Activated CD4-positive, alpha-beta T cell treated with anti-CD3 and anti-CD28 coated beads for 1 hour (primary cell): ENCODE measurements at places on chromosomes 7 and 10.

- DNase-seq: no peak
These were observed 3.6 kb downstream of the ZNF488 start for GRCh38 chr10:47380341-47381102.

- no peak for DNase-seq
These were observed 43.0 kb upstream of the DLX6 start for GRCh38 chr7:96962221-96962885.

DNA sequence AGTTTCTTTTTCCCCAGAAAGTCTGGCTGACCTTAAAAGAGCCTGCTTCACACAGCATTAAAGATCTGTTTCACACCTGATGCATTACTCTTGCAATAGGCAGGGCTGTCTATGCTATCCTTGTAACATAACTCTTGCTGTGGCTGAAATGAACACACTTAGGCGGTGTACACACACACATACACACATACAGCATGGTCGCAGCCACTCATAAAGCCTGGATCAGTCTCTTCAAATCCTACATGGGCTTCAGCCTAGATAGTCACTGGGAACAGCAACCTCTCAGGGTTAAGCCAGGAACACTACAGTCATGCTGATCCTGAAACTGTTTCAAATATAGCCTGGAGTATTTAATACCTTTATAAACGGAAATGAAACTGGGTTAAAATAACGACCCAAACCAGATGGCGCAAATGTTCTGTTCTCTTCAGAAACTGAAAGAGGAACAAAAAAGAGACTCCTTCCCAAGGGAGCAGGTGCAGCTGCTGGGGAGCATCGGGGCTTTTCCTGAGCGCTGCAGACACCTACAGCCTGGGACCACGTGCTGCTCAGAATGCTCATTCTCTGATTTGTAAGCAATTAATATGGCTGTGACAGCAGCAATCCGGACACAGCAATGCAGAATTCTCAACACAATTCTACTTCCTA lies 61.0 kb upstream of the SFMBT2 start:
- no peak for DNase-seq

DNA sequence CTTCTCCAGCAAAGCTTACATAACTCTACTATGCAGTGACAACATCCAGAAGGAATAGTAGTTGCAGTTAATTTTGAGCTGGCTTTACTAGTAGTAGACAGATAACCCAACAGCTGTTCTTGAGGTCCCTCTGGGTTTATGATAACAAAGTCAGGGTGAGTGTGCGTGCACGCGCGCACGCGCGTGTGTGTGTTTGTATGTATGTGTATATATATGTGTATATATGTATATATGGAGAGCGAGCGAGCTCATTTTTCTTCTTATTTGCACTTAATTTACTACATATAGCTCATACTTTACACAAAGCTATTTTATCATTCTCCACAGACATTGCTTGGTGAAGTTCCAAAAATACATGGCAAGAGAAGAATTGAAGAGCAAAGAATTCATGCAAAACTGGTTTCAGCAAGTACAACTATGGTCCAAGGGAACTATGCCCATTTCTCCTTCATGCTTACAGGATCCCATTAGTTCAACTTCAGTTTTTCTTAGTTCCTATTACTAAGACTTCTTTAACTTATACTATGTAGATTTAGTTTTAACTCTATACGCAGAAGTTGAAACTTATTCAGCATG lies 105.9 kb upstream of the TMEM168 start:
- DNase-seq: no peak

GRCh38 chr10:14180911-14181566 lies 149.7 kb downstream of the FRMD4A start:
- no peak for DNase-seq

DNA sequence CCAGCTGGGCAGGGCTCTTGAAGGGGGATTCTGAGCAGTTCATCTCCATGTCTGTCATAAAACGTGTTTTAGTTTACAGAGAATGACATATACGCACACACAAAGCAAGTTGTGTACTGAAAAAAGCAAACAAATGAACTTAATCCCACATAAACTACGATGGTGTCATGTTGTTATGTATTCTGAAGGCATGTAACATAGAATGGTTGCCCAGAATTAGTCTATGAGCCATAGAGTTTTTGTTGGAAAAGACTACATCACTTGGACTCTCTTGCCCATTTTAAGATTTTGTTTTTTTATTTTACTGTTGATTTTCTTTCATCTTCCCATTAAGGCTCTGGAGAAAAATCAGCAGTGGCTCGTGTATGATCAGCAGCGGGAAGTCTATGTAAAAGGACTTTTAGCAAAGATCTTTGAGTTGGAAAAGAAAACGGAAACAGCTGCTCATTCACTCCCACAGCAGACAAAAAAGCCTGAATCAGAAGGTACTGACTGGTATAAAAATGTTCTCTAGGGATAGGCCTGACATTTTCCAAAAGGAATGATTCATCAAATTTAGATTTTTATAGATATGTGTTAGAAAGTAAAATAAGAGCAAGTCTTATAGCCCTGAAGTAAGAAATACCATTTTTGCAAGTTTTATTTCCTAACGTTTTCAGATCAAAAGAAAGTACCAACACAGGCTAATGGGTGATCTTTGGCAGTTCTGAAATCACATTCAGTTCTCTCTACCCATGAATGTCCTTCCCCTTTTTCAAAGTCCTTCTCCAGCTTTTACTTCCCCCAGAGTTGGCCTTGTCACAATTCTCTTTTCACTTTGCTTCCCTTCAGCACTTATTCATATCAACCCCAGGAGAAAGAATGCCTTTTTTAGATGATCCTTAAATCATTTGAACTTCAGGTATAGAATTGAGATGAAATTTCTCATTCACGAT lies 18.9 kb downstream of the CEP55 start:
- DNase-seq: no peak

- DNase-seq: no peak
These were observed 42.0 kb upstream of the SLC13A1 start for GRCh38 chr7:123241809-123242208.

GRCh38 chr7:41096917-41097316 lies 606.0 kb downstream of the INHBA start:
- DNase-seq: no peak
